HEK293T (cell line): ENCODE measurements at places on chromosomes 2 and 18.

DNA sequence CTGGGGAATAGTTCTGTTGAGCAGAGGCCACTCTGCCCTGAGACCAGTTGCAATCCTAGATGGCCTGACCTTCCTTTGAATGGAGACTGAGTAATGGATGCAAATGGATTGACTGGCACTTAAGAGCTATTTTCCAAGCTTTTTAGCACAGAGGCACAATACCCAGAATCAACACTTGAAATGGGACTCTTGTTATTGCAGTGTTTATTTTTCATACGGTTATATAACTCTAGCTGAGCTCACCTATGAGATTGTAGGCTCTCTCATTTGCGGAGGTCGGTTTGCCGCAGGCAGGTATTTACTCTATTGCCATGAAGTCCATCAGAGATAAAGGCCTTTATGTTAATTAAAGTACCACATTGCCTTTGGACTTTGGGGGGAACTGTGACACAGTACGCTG is 422.3 kb upstream of the CELF4 start:
- no peak for DNase-seq

GRCh38 chr2:128090575-128090944 is 440 bp upstream of the UGGT1 start:
- DNase-seq, result no peak

DNA sequence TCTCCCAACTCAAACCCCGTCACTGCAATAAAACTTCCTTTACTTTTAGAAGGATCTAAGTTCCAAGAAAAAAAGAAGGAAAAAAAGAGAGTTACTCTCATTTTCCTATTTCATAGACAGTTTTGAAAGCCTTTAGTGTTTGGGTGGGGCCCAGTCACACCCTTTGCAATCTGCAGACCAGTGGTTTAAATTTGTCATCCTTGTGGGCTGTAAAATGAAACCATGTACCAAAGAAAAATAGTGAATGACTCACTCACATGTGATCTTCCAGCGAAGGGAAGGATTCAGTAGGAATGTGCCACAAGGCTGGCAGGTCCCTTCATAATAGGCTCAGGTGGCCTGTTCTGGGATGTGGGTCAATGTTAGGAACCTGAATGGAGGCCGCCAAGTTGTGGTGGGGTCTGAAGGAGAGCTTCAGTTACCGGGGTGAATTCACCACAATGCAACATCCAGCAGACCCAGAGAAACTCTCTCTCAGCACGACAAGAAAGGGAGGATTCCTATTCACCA is 28.3 kb downstream of the ANXA4 start:
- peak; percentile 27 for DNase-seq

- no peak for DNase-seq
Measured at GRCh38 chr2:234695981-234696380, 199.1 kb upstream of the ARL4C start.

- peak; percentile 71 for DNase-seq
Measured at GRCh38 chr2:113370478-113371091, 66.9 kb upstream of the ZNG1B start.

GRCh38 chr2:29743516-29743915 is 177.9 kb downstream of the ALK start:
- DNase-seq, result no peak

GRCh38 chr18:34921811-34922385 is 119.3 kb upstream of the MAPRE2 start:
- DNase-seq, result no peak
